ENCODE measurements at places on chromosomes 12 and 14. TPM values are rescaled to one million over a fixed set of nuclear protein-coding genes. Genes with fewer than 3 reads are reported as not detected.

Gene BCL2L14
- total RNA-seq = 1.4 TPM

Gene NEK9
- 134 TPM for total RNA-seq

Gene SALL2
- 8.3 TPM for total RNA-seq

Gene FSCB
- not detected for total RNA-seq

Gene SMIM41
- 0.27 TPM for total RNA-seq

GRCh38 chr12:630656-631632, 32.3 kb downstream of the NINJ2 start:
- peak; percentile 76 for DNase-seq

GRCh38 chr12:31491241-31491794, 99.6 kb downstream of the DENND5B start:
- no peak for DNase-seq

DNA sequence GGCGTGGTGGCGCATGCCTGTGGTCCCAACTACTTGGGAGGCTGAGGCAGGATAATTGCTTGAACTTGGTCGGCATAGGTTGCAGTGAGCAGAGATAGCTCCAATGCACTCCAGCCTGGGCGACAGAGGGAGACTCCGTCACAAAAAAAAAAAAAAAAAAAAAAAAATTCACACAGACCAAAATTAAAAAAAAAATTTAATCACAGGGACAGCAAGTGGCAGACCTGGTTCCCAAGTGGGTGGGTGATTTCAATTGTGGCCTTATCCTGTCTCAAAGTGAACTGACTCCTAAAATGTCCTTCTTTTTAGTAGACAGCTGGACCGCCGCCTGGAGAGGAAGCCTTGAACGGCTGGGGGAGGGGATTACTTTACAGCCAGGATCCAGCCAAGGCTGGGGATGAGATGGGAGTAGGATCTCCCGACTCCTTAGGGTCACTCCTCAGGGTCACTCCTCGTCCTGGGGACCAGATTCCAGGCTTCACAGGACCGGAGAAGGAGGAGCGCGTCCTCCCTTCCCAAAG, 1.5 kb upstream of the KCNH3 start:
- no peak for DNase-seq

DNA sequence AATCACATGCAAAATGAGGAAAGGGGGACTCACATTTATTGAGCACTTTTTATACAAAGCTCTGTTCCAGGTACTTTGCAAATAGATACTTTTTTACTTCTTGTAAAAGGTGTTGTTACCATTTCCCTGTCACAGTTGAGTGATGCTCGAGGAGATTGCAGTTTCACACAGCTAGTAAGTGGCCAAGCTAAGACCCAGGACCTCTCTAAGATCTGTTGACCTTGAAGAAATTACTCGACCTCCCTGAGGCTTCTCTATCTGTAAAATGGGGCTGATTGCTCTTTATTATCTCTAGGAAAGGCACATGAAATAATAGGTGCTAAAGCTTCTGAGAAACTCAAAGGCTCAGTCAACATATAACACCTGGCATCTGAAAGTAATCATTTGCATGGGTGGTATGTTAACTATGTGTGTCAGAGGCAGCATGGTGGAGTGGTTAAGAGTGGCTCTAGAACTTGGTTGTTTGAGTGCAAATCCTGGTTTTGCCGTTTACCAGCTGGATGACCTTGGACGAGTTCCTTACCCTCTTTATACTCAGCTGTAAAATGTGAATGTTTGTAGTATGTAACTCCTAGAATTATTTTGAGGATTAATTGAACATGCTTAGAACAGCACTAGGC, 41.5 kb downstream of the IFT81 start:
- DNase-seq = no peak

DNA sequence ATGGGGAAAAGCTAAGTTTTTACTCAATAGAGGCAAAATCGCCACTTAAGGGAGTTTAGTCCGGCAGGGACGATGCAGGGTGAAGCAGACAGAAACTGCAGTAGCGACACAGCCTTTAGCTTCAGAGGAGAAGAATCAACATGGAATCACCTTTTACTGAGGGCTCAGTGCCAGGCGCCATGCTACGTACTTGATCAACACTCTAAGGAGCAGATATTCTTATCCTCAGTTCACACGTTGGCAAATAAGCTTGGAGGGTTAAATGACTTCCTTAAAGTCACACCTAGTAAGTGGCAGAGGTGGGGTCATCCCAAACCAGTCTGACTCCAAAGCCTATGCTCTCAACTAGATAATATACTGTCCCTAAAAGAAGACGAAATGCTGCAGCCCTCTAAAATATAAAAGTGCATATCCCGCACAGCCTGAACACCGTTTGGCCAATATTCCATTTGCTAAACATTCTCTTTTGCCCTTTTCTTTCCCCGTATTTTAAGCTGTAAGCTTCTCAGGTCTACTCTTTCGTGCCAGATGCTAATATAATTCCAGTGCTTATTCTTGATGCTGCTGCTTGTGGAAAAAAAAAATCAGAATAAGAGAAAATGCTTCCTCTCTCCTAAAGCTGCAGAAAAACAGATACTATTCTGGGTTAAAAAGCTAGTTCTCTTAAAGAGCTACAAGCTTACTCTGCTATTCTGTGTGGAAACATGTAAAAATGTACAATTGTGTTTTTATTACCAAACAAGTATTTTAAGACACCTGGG, 10.9 kb downstream of the CCDC92 start:
- DNase-seq = no peak

DNA sequence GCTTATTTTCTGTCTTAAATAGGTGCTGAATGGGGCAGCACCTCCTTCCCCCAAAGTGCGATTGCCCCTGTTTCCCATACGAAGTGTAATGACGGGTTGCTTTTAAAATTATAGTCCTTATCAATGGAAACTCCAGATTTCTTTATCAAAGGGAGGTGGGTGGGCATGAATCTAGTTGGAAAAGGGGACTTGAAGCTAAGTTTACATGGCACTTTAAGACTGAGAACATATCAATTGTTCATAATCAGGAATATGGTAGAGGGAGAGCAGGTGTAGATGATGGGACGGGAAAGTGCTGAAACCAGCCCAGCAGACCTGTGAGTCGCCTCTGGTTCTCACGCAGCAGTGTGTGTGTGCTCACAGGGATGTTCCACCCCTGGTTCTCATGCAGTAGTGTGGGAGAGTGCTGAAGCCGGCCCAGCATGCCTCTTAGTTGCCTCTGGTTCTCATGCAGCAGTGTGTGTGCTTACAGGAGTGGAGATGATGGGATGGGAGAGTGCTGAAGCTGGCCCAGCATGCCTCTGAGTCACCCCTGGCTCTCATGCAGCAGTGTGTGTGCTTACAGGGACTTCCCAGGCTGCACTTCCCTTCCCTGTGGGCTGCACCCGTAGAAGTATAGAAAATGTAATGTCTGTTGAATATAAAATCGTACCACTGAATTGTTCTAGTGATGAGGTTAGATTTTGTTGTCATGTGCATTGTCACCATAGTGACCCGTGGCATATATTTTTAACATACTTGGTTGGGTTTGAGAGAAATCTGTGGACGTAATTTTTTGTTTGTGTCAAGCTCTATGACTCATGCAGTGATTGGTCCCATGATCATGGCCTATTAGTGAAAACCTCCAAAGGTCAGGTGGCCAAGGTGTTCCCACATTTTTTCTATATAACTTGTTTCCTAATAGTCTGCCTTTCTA, 51.6 kb downstream of the GPATCH2L start:
- no peak for DNase-seq

- DNase-seq = no peak
These were observed 121.1 kb upstream of the MDM1 start for GRCh38 chr12:68453278-68453677.

GRCh38 chr12:11497995-11498394, 102.6 kb upstream of the PRB2 start:
- no peak for DNase-seq

DNA sequence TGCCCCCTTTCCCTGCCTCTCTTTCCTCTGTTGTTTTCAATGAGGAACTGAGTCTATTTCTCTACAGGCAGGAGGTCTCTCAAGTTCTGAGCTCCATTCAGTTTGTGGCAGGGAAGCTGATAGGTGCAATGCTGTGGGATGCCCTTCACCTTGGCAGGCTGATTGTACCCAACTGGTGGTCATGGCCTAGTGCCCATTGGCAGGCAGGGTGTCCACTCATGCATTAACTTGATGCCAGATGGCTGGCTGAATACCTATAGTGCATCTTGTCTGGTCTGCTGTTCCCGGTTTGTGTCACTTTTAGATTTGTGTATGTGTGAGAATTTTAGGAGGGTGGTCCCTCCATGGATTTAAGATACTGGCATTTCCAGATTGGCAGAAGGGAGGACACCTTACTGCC, 20.0 kb upstream of the ITGA5 start:
- no peak for DNase-seq

- no peak for DNase-seq
These were observed 638.5 kb upstream of the MIS18BP1 start for GRCh38 chr14:45891417-45892080.

- no peak for DNase-seq
These were observed 18.3 kb upstream of the JDP2 start for GRCh38 chr14:75409316-75410205.

GRCh38 chr14:71198687-71199086, 291.4 kb downstream of the PCNX1 start:
- DNase-seq = no peak

DNA sequence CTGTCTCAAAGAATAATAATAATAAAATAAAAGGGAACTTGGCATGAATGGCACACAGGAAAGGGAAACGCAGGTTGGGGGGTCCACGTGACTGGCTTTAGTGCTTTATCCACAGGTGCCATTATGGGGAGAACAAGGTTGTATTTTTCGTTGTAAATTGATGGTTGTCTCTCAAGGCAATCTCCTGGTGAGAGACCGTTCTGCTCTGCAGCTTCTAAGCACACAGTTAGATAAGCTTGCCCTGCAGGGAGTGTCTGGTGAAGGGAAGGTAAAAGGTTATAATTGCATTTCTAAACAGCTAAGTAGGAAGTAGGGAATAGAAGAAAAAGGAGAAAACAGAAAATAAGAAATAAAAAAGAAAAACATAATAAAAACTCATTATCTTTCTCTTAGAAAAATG, 69.1 kb upstream of the CPSF6 start:
- no peak for DNase-seq

GRCh38 chr14:22036541-22037239, 363.1 kb upstream of the OR4E1 start:
- no peak for DNase-seq

GRCh38 chr12:91307957-91308670, 125.5 kb upstream of the DCN start:
- DNase-seq = no peak

DNA sequence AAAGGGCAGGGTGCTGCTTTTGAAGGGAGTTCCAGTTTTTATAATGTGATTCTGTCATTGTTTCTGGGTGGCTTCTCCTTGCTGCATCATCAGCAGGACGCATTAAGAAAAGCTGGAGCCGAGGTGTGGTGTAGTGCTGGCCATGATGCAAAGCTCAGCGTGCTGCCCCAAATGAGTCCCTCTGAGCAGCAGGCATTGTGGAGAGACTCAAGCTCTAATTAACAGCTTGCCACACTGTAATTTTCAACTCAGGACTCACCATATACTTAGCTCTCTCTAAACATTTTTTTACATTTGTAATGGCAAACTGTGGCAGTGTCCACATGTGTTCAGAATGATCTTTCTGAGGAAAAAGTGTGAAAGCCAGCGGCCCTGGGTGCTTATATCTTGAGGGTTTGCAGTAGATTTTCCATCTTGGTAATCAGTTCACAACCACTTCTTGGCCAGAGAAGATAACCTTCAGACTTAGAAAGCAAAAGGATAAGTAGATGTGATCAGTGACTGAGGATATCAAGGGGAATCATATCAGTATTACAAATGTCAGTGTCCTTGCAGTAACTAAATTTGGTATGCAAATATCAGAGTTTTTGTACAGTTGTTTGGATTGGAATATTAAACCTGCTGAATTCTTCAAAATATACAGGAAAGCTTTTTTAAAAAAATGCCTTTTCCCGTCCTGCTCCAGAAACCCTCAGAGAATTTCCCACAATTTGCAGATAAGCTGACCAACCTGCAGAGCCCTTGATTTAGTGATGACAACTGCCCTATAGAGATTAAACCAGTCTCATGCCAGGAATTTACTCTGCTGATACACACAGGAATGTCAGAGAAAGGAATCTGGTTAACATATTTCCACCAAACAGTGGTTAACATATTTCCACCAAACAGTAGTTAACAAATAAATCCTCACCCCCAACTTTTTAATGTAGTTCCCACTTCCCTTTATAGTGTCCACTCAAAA, 63.6 kb downstream of the DAAM1 start:
- DNase-seq = no peak

DNA sequence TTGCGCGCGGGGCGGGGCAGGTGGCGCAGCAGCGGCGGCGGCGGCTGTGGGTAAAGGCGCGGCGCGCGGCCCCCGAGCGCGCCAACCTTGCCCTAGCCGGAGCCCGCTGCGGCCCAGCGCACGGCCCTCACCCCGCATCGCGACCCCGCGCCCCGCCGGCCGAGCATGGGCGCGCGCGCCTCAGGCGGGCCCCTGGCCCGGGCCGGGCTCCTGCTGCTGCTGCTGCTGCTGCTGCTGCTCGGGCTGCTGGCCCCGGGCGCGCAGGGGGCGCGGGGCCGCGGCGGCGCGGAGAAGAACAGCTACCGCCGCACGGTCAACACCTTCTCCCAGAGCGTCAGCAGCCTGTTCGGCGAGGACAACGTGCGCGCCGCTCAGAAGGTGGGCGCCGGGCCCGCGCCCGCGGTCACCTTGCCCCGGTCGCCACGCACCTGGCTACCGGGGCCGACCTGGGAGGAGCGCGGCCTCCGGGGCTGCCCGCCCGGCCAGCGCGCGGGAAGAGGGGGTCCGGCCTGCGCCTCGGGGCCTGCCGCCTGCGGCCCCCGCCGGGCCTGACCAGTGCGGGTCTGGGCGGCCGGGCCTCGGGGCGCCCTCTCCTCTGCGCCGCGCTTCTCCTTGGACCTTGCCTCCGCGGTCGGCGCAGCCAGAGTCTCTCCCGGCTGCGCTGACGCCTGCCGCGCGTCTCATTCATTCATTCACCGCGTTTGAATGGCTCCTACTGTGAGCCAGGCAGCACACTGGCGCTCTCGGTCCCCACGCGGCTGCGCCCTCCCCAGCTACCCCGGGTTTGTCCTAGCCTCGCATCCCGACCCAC, at the start of gene BRI3BP:
Gene BRI3BP, plus strand, starts transcription at position 20 of the 811 bp plus-strand sequence. Its CDS starts 146 bp downstream, at position 166.
- no peak for DNase-seq

GRCh38 chr12:109192358-109192757, 76.0 kb downstream of the ACACB start:
- no peak for DNase-seq

GRCh38 chr12:120941846-120942405, 36.4 kb upstream of the HNF1A start:
- DNase-seq = no peak

GRCh38 chr14:96592591-96593386, 90.6 kb downstream of the PAPOLA start:
- peak; percentile 57 for DNase-seq

Measured in naive thymus-derived CD4-positive, alpha-beta T cell (primary cell).